Endodermal cell (in vitro differentiated cells): ENCODE measurements at places on chromosomes 3 and 15. TPM values are rescaled to one million over a fixed set of nuclear protein-coding genes. Genes with fewer than 3 reads are reported as not detected.

GRCh38 chr15:39556461-39556860 lies 24.4 kb upstream of the THBS1 start:
- DNase-seq, result no peak

- no peak for DNase-seq
Observed at GRCh38 chr3:54625805-54626787, 301.8 kb downstream of the LRTM1 start.

DNA sequence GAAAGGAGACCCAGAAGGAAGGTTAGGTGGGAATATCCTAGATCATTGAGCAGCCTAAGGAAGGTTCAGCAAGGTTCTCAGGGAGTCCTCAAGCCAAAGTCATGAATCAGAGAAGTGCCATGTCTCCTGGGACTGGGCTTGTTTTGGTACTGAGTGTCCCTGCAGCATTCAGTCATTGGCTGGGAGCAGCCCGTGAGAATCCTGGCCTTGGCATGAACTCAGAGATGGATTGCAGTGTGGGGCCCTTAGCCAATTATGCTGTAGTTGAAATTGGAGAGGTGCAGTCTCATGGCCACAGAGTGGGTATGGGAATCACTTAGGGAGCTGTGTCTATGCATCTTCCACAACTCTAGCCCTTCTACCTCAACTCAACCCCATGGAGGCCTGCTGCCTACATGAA lies 17.0 kb upstream of the PPM1L start:
- DNase-seq, result no peak

- DNase-seq, result peak; percentile 89
Observed at GRCh38 chr3:97719156-97719821, 45.3 kb upstream of the ARL6 start.

DNA sequence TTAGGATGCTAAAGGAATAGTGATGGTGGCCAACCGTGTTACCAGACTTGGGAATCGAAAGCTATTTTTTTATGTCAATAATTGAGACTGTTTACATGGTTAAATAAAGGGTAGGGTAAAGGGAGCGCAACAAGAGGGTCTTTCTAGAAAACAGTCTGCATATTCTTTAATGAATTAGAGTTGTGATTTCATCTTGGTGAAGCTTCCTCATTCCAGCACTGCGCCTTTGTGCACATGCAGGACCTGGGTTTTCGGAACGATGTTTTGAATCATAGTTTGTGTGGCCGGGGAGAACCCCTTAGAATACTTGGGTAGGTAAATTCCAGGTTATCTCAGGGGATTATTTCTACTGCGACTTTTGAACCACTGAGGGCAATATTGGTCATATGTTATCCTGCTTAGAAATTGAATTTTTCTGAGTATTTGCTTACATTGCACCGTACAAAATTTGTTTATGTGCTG lies 1.3 kb downstream of the PIK3CA start:
- DNase-seq, result no peak

DNA sequence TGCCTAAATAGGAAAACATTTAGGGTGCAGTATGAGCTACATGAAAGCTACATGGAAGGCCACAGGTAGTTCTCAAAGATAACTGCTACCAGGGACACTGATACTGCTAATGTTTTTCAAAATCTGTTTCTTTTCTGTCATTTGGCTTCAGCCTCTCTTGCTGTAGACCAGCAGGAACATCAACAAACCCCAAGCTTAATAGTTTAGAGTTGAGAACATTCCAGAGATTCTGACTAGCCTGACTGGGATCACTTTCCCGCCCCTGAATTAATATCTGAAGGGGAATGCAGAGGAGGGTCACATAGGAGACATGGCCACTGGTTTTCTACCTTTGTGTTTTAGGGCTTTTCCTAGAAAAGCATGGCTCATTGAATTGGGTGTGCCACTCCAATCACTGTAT lies 16.9 kb upstream of the C3orf38 start:
- DNase-seq, result no peak

DNA sequence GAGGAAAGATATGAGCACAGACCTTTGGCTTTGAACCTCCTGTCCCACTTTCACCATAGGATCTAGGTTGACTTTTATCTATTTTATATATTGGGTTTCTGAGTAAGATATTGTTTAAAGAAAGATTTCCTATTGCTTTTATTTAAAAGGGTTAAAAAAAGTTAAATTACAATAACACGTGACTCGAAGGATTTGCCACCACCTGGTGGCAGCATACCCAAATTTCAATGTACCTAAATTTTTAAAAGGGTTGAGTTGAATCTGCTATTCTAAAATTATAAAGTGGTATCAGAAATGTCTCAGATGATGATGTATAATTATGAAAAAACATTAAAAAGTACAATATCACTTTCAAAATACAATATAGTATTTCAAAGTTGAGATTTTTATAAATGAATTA lies 368.4 kb downstream of the MECOM start:
- DNase-seq, result no peak

- peak; percentile 87 for DNase-seq
Observed at GRCh38 chr3:99172736-99173657, 271.5 kb upstream of the DCBLD2 start.

GRCh38 chr3:110753516-110753915 lies 318.1 kb upstream of the NECTIN3 start:
- DNase-seq, result no peak

DNA sequence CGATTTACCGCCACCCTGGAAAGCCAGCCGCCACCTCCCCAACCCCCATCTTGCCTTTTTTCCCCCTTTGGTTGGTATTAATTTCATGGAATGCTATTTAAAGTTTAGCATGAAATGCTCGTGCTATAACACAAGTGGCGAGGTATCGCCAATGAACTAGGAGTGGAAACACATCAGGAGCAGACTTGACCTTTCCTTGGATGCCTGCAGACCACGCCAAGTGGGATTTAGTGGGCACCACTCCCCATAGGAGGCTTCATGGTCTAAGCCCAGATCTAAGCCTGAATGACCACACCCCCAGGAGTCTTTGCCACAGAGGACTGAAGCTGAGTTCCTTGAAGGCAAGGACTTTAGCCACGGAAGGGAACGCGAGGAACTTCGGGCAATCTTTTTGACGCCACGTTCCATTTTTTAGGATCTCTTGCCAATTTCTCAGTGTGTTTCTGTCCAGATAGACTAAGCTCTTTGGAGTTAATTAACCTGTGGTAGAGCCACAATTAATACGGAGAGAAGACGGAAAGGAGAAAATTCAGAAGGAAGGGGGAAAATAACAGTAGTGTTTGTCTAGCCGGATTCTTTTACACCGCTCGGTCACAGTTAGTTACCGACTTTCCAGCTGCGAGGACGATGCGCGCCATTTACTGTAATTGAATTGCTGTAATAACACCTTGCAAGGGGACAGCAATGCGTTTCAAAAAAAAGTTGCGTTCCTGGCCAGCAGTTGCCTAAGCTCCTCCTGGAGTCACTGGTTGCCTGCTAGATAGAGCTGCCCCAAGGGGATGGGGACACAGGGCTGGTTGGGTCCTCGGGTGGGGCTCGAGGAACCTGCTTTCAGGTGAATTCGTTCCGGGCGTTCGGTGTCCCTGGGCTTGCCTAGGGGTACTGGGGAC lies 37.1 kb downstream of the NR2F2 start:
- DNase-seq, result peak; percentile 58

- DNase-seq, result peak; percentile 26
Observed at GRCh38 chr15:68674975-68675374, 96.2 kb downstream of the CORO2B start.

DNA sequence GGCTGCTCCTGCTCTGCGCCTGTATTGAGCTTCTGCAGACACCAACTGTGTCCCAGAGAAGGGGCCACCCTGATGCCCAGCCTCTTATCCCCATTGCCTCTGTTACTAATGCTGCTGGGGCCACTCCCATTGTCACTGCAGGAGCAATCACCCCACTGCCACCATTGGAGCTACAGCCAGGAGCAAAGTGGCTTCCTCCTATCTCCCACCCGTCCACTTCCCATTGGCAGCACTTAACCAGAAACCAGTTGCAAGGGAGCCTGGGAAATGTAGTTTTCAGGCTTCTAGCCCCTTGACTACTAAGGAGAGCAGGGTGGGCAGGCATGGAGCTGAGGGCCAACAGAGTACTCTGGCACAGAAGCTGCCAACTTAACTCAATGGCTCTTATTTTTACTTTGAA lies 55.9 kb upstream of the KLF13 start:
- peak; percentile 84 for DNase-seq

- no peak for DNase-seq
Observed at GRCh38 chr15:52558196-52558595, 10.6 kb downstream of the ARPP19 start.

DNA sequence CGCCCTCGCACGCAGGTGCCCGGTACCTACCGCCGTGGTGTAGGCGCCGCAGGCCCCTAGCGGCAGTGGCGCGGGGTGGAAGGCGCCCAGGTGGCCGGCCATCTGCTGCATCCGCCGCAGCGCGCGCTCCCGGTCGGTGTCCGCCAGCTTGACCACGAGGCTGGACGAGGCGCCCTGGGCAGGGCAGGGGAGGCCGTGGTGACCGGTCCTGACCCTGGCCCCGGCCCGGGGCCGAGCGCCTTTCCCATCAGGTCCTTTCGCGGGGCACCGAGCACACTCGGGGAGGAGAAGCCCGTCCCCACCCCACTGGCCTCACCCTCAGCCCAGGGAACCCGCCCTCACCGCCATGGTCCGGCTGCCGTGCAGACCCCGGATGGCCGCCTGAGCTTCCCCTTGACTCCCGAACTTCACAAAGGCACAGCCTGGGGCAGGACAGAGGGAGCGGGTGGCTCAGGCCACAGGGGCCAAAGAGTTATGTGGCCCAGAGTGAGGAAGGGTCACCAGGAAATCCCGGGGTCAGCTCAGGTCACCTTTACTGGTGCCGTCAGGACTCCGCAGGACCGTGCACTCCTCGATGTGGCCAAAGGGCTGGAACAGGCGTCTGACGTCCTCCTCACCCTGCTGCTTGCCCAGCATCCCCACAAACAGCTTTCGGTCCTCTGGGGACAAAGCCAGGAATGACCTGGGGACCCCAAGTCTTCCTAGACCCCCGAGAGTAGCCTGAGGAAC lies 17.4 kb upstream of the PARP6 start:
- no peak for DNase-seq

- no peak for DNase-seq
Observed at GRCh38 chr3:174198199-174198598, 660.9 kb upstream of the NAALADL2 start.

GRCh38 chr3:119613201-119613600 lies 15.5 kb downstream of the PLA1A start:
- DNase-seq, result no peak

GRCh38 chr3:31546162-31546561 lies 13.4 kb downstream of the STT3B start:
- DNase-seq, result no peak

GRCh38 chr15:66714543-66714981 lies 12.5 kb downstream of the SMAD6 start:
- DNase-seq, result no peak

DNA sequence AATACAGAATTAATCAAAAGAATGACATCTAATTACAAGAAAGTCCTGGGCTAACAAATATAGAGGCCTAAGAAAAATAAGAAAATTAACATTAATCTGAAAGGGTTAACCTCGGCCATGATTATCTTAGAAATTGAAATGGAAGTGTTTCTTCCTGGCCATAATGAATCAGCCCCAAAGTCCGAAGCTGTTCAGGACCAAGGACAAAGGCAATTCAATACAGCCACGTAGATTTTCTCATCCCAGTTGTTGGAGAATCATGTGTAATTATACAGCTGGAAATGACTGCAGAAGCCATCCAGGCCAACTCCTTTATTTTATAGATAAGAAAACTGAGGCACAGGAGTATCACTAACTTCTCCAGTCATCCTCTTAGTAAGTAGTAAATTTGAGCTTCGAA lies 38.0 kb upstream of the GBE1 start:
- DNase-seq, result no peak

DNA sequence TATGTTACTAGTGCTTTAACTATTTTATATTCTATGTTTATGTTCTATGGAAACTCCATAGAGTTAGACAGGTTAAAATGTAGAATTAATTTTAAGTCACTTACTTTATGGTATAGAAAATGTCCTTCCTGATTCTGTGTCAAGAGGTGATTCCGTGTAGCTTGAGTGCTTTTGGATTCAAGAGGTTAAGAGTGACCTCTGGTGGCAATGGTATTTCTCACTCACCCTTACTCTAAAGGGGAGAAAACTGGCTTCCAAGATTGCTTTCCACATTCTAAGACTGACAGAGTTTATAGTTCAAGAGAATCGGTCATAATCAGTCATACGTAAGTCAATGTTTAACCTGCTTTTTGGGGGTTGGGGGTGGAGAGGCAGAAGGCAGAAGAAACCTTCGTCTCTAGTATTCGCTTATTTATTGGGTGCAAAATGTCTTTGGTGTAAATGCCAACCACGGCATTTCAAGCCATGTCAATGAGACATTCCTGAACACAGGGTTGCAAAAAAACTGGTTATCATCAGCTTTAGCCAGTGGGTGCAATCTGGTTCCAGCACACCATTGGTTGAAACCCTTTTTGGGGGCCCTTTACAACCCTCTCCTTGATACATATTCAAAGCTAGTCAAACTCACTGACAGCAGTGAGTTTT lies 92.0 kb upstream of the VGLL3 start:
- DNase-seq, result peak; percentile 61

DNA sequence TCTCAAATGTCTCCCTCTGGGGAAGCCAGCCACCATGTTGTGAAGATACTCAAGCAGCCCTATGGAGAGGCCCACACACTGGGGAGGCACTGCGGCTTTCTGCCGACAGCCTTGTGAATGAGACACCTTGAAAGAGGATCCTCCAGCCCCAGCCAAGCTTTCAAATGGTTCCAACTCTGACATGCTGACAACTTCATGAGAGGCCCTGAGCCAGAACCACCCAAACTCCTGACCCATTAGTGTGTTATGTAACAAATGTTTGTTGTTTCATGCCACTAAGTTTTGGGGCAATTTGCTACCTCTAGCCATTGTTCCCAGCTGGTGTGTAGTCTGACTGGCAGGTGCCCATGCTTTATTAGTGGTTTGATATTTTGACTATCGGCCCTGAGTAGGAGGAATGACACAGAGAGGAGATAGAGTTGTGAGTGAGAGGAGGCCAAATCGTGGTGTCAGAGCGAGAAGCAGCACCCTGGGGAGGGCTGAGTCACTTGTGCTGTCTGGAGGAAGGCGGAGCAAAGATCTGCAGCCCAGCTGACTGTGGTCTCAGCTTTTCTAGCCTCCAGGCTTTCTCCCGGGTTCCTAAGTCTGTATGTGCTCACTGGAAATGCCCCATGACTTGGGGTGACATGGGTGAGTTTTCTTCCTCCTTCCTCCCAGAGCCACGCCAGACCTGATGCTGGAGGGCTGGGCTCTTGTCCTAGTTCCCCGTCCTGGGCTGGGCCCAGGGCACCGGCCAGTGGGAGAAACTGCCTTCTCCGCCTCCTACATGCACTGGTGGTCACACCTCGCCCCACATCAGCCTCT lies 56.7 kb upstream of the BLM start:
- DNase-seq, result peak; percentile 81

- DNase-seq, result peak; percentile 31
Observed at GRCh38 chr3:141259821-141260629, 28.4 kb downstream of the PXYLP1 start.

- DNase-seq, result peak; percentile 87
Observed at GRCh38 chr15:70853973-70854665, at the start of gene LARP6. Gene LARP6, minus strand, starts transcription at chr15:70854157. Its CDS starts 69 bp downstream, at chr15:70854088.

BUB1B gene
- total RNA-seq, result 58.6 and 74.0 TPM in 2 replicates

IL16 gene
- 0.13 to 0.19 TPM in 2 of 3 replicates, not detected in the other for total RNA-seq

CD96 gene
- total RNA-seq, result 0.18 TPM in 1 of 2 replicates, not detected in the other

VEPH1 gene
- 7.9 and 11.8 TPM in 2 replicates for total RNA-seq

HACD2 gene
- total RNA-seq, result 43.8 and 48.7 TPM in 2 replicates

HES1 gene
- 17.5 and 19.8 TPM in 2 replicates for total RNA-seq

HEG1 gene
- 24.9 and 25.5 TPM in 2 replicates for total RNA-seq

RASL12 gene
- 22.5 and 27.2 TPM in 2 replicates for total RNA-seq

LARP6 gene
- total RNA-seq, result 23.6 and 24.0 TPM in 2 replicates

GPR27 gene
- 7.9 and 8.7 TPM in 2 replicates for total RNA-seq

NTRK3 gene
- 0.63 and 0.86 TPM in 2 replicates for total RNA-seq

TMC3 gene
- not detected in 2 replicates for total RNA-seq

ROBO2 gene
- total RNA-seq, result 1.9 to 3.0 TPM (median 2.5 TPM) in 3 replicates

TLR9 gene
- total RNA-seq, result not detected in 3 replicates
